ENCODE measurements at places on chromosomes 1 and 21. TPM values are rescaled to one million over a fixed set of nuclear protein-coding genes. Genes with fewer than 3 reads are reported as not detected.

TMPRSS15 gene
- not detected for total RNA-seq

MAP10 gene
- total RNA-seq: 0.63 TPM

EPHB2 gene
- total RNA-seq: 47.0 TPM

PBX1 gene
- 32.8 TPM for total RNA-seq

TMCC2 gene
- total RNA-seq: 3.3 TPM

HFM1 gene
- 0.09 TPM for total RNA-seq

LEFTY1 gene
- total RNA-seq: 0.31 TPM

ITPKB gene
- total RNA-seq: 2.4 TPM

FRRS1 gene
- total RNA-seq: 2.2 TPM

ADAM30 gene
- total RNA-seq: not detected

FABP3 gene
- not detected for total RNA-seq

KIAA0040 gene
- 0.83 TPM for total RNA-seq

SLC6A9 gene
- 14.4 TPM for total RNA-seq

GLIS1 gene
- total RNA-seq: not detected

SLC35F3 gene
- 3.3 TPM for total RNA-seq

KIAA1614 gene
- 0.80 TPM for total RNA-seq

TNFRSF1B gene
- 0.28 TPM for total RNA-seq

All from A549 treated with DMSO at 1 μM for 4 hours (cell line).